ENCODE measurements at places on chromosomes 3 and 15. TPM values are rescaled to one million over a fixed set of nuclear protein-coding genes. Genes with fewer than 3 reads are reported as not detected.
A peak's percentile ranks its signal among the peaks of the same experiment; 100 is the strongest.

- H3K27ac ChIP-seq, result peak overlapping the region; percentile 50
- peaks cover 20% of the 10 kb centered on the region for H3K4me1 ChIP-seq
- peak; percentile 5 for DNase-seq
- no peak overlapping the region for H3K4me3 ChIP-seq
Measured at GRCh38 chr15:29141308-29142128, 128.1 kb downstream of the NSMCE3 start.

DNA sequence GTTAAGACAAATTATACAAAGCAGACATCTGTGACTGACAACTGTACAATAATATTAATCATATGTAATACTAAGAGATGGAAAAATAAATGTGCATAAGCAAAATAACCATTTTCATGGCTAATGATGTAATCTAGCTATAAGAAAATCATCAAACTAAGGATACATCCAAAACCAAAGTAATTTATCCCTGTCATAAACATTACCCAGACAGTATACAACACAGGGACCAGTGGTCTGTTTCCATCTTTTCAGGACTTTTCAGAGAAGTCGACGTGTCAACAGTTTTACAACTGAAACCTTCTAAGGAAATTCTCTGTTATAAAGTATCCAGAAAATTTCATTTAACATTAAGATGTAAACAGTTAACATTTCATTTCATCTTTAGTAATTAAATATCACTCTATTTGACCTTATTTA lies 11.0 kb downstream of the THBS1 start:
- DNase-seq, result no peak
- peaks cover 16% of the 10 kb centered on the region for H3K36me3 ChIP-seq
- no peaks in the 10 kb centered on the region for H3K27me3 ChIP-seq
- H3K27ac ChIP-seq, result no peak overlapping the region
- H3K4me1 ChIP-seq, result peaks cover 1% of the 10 kb centered on the region

- no peak overlapping the region for H3K27ac ChIP-seq
- no peak overlapping the region for H3K4me3 ChIP-seq
- H3K4me1 ChIP-seq, result no peaks in the 10 kb centered on the region
Measured at GRCh38 chr3:126347543-126348161, 9.6 kb downstream of the KLF15 start.

DNA sequence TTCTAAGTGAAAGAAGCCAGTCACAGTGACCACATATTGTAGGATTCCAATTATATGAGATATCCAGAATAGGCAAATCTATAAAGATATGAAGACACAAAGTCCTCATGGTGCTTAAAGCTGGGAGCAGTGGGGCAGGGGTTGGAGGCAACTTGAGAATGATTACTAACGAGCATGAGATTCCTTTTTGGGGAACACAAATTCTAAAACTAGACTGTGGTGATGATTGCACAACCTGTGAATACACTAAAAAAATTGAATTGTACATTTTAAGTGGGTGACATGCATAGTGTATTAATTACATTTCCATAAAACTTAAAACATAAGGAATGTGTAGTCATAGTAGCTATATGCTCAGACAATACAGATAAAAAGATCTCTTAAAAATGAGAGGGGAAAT lies 103.2 kb downstream of the DPH6 start:
- H3K27me3 ChIP-seq, result no peaks in the 10 kb centered on the region
- no peak overlapping the region for H3K27ac ChIP-seq
- no peak for DNase-seq

GRCh38 chr15:75347222-75348033 lies 589 bp downstream of the NEIL1 start:
- H3K27ac ChIP-seq, result peak overlapping the region; percentile 25
- DNase-seq, result peak; percentile 43
- peaks cover 5% of the 10 kb centered on the region for H3K4me1 ChIP-seq
- no peaks in the 10 kb centered on the region for H3K27me3 ChIP-seq

- peaks cover 9% of the 10 kb centered on the region for H3K27me3 ChIP-seq
- no peak overlapping the region for H3K27ac ChIP-seq
- no peak for DNase-seq
- no peaks in the 10 kb centered on the region for H3K4me1 ChIP-seq
Measured at GRCh38 chr15:32936283-32936918, 218.6 kb downstream of the GREM1 start.

NIT2 gene
- total RNA-seq, result 54.3 TPM

DNA sequence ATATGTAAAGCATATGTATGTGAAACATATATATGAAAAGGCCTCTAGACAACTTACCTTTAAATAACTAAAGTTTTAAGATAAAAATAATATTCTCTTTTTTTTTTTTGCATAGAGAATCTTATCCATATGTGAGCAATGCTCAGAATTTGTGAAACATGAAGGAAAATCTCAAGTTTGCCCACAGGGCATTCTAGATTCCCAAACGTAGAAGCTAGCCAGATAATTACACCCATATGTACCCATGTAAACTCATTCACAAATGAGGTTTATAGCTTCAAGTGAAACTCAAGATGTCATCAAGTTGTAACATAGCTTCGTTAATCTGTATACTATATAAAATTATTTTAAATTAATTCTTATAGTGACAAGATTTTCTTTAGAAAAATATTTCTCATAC lies 537.3 kb upstream of the NR2F2 start:
- no peaks in the 10 kb centered on the region for H3K36me3 ChIP-seq
- H3K27ac ChIP-seq, result no peak overlapping the region
- no peak overlapping the region for H3K4me3 ChIP-seq
- DNase-seq, result no peak

DNA sequence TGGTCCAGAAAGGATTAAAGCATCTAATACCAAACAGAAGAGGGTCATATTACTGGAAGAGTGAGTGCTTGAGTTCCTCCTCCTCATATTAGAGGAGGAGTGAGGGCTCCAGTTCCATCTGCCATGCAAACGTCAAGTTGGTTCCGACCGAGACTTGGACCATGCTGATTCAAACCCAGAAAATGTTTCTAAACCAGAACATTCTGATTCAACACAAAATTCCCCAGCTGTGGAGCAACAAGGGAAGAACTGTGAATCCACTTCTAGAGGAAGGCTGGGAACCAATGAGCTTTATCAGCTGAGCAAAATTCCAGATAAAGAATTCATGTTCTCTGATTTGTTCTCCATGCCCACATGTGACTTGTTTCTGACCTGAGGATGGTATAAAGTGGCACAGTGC lies 135.6 kb upstream of the WNT5A start:
- no peak for DNase-seq
- H3K27ac ChIP-seq, result no peak overlapping the region
- no peaks in the 10 kb centered on the region for H3K27me3 ChIP-seq
- no peaks in the 10 kb centered on the region for H3K36me3 ChIP-seq

DNA sequence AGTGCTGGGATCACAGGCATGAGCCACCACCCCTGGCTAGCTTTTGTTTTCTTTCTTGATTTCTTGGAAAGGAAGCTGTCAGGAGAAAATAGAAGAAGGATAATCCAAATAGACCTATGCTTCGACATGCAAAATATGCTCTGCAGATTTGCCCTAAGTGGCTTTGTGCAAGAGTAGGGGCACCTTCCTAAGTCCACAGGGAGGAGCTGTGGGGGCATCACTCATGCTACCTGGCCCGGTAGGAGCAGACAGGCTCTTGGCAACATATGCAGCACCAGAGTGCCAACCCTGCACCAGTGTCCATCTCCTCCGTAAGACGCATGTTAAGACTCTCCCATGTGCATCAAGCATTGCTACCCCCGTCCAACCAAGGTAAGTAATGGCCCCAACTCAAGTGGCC lies 190.7 kb upstream of the UBE2E1 start:
- peaks cover 10% of the 10 kb centered on the region for H3K4me1 ChIP-seq
- no peak overlapping the region for H3K27ac ChIP-seq
- no peaks in the 10 kb centered on the region for H3K36me3 ChIP-seq

- peaks cover 21% of the 10 kb centered on the region for H3K4me1 ChIP-seq
- H3K4me3 ChIP-seq, result peak overlapping the region; percentile 87
- no peaks in the 10 kb centered on the region for H3K27me3 ChIP-seq
- DNase-seq, result no peak
- H3K36me3 ChIP-seq, result peaks cover 2% of the 10 kb centered on the region
Measured at GRCh38 chr15:52021128-52021671, 2.2 kb downstream of the MAPK6 start.

GPR160 gene
- 33.7 TPM for total RNA-seq

- no peak overlapping the region for H3K27ac ChIP-seq
- no peak overlapping the region for H3K4me3 ChIP-seq
- peaks cover 39% of the 10 kb centered on the region for H3K36me3 ChIP-seq
- H3K27me3 ChIP-seq, result no peaks in the 10 kb centered on the region
- no peak for DNase-seq
Measured at GRCh38 chr15:57272771-57273357, 103.4 kb upstream of the CGNL1 start.

APEH gene
- 178 TPM for total RNA-seq

- H3K27me3 ChIP-seq, result no peaks in the 10 kb centered on the region
- no peaks in the 10 kb centered on the region for H3K36me3 ChIP-seq
- H3K27ac ChIP-seq, result no peak overlapping the region
- H3K4me1 ChIP-seq, result peaks cover 5% of the 10 kb centered on the region
Measured at GRCh38 chr3:149186219-149186618, 35.4 kb downstream of the CP start.

DNA sequence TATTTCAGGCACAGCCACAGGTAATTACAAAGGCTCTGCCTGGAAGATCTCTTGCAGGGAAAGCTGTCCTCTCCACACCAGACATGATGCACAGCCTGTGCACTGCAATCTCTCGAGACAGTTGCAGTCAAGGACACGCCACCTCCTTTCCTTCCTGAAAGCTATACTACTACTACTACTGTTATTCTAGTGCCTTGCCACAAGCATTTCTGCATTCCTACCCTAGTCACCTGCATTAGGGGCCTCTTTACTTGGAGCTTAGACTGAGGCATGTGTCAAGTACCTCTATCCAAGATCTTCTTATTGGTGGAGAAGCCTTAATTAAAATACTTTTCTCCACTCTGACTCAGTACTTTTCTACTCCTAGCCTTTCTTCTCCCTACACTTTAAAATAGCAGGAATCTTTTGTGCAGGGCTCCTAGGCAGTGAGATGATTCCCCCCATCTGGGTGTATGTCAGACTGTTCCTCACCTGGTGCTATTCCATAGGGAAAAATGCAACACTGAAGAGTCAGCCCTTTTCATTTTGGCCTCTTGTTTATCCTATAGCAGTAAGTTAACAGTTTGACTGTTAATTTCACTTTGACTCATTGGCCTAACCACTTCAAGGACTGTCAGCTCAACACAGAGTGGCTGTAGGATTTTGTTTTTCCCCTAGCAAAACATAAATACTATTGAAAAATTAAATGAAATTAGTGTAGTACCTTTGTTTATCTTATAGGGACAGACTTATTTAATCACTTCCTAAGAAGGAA lies 78.9 kb downstream of the ESYT3 start:
- no peak for DNase-seq
- no peaks in the 10 kb centered on the region for H3K27me3 ChIP-seq
- peaks cover 25% of the 10 kb centered on the region for H3K36me3 ChIP-seq
- no peak overlapping the region for H3K27ac ChIP-seq
- H3K4me3 ChIP-seq, result no peak overlapping the region
- H3K4me1 ChIP-seq, result no peaks in the 10 kb centered on the region

GRCh38 chr15:91953432-91953831 lies 99.9 kb downstream of the SLCO3A1 start:
- H3K27ac ChIP-seq, result no peak overlapping the region
- peak overlapping the region; percentile 18 for H3K4me3 ChIP-seq
- no peak for DNase-seq
- peaks cover 23% of the 10 kb centered on the region for H3K4me1 ChIP-seq

GRCh38 chr3:27074914-27075313 lies 294.3 kb downstream of the NEK10 start:
- H3K36me3 ChIP-seq, result no peaks in the 10 kb centered on the region
- H3K4me1 ChIP-seq, result peaks cover 4% of the 10 kb centered on the region
- H3K4me3 ChIP-seq, result no peak overlapping the region
- H3K27me3 ChIP-seq, result no peaks in the 10 kb centered on the region
- DNase-seq, result no peak
- H3K27ac ChIP-seq, result no peak overlapping the region

DNA sequence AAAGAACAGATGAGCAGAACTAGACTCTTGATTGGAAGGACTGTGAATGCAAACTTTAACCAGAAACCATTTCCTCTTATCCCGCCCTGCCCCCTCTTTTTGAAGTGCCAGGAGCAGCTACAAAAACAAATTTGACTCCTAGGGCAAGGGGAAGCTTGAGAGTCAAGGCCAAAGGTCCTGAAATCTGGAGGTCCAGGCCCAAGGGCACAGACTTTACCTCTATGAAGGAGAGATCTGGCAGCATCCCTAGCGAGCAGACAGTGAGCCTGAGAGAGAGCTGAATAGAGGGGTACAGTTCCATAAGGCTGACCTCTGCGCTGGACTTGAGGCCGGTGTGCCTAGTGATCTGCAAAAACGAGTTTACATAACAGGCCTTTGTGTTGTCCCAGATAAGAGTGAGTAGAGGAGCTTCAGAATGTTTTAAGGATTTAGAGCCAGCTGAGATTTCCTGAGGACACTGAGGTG lies 5.1 kb downstream of the RAB43 start:
- peaks cover 8% of the 10 kb centered on the region for H3K36me3 ChIP-seq
- no peak for DNase-seq
- peaks cover 43% of the 10 kb centered on the region for H3K4me1 ChIP-seq
- peak overlapping the region; percentile 9 for H3K27ac ChIP-seq
- no peaks in the 10 kb centered on the region for H3K27me3 ChIP-seq

DNA sequence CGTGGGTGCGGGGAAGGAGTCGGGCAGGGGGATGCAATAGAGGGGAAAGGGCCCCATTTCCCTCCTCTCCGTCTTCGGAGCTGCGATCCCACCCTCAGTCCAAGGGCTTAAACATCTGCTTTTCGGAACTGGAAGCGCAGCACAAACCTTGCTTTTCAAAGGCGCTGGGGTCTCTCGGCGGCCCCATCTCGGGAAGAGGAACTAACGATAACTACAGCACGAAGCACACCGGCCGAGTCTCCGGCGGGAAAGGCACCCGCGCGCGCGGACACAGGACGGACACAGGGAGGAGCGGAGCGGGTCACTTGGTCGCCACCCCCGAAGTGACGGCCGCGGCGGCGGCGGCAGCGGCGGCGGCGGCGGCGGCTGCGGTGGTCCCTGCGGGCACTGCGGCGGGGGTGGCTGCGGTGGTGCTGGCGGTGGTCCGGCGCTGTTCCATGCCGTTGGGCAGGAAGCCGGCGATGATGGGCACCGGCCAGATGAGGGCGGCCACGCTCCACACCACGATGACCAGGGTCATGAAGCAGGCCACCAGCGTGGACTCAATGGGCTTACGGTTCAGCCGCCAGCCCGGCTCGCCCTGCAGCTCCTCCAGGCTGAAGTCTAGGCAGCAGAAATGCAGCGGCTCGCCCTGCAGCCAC lies 1.1 kb downstream of the TMEM158 start:
- peaks cover 75% of the 10 kb centered on the region for H3K27me3 ChIP-seq
- H3K36me3 ChIP-seq, result no peaks in the 10 kb centered on the region
- H3K4me3 ChIP-seq, result peak overlapping the region; percentile 83
- H3K27ac ChIP-seq, result no peak overlapping the region
- H3K4me1 ChIP-seq, result peaks cover 13% of the 10 kb centered on the region

All from progenitor cell of endocrine pancreas (in vitro differentiated cells).